ENCODE measurements at places on chromosomes 1 and 21.

DNA sequence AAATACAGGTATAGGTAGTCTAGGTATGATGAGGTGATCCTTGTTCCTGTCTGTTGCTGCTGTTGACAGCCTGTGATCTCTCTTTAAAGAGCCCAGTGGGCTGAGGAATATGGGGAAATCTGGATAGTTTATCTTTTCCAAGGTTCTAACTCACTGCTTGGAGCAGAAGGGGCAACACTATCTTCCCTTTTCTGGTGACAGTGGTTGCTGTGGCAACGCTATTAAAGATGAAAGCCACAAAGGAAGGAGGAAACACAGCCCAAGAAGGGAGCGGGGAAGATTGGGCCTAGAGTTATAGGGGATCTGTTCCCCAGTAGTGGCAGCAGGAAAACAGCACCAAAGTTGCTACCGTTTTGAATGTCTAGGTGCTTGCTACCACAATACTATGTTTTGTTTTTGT lies 8.8 kb downstream of the PCP4L1 start:
- DNase-seq: no peak

DNA sequence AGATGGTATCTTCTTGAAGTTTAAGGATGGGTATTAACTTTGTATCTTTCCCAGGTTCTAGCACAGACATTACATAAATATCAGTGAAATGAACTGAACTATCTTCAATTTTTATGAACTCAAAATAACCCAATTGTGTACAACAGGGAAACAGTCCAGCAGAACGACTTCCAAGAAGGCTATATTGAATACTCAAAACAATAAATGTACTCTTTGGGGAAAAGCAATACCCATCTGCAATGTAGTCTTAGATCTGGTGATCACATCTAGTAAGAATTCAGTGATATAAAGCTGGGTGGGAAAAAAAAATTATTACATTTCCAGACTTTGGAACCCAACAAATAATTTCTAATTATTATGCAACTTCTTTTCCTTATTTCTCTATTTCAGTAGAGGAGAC lies 33.1 kb upstream of the GORAB start:
- DNase-seq: no peak

DNA sequence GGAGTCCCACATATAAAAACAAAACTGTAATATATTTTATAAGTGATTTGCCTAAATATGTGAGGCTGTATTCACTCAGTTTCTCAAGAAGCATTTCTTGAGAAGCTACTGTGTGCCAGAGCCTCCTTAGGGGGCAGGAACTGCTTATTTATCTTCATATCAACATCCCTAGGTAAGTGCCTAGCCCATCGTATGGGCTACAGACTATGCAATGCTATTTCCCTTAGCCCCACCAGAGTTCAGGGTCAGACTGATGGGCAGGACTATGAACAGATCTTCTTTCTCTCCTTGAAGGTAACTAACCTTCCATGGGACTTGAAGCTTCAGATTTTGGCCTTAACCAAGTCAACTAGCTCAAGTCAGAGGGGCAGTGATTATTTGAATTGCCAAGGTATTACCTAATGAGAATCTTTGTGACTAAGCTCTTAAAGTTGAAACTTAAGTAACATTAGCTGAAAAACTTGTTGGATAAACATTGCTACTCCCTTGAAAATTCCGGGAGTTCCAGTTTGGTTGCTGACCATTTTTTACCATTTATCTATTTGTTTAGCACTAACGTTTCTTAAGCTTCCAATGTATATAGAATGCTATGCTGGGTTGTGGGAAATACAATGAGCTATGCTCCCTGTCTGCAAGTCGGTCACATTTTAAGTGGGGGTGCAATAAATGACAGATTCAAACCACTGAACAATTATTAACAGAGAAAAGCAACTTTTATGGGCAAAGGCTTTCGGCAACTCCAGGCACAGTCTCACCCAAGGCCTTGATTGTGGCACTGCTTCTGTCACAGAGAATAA lies 85.2 kb downstream of the GPR88 start:
- no peak for DNase-seq

- DNase-seq: no peak
Measured at GRCh38 chr21:44416193-44416592, 39.1 kb upstream of the LRRC3 start.

GRCh38 chr1:234612352-234613127 lies 2.6 kb upstream of the IRF2BP2 start:
- peak; percentile 91 for DNase-seq

DNA sequence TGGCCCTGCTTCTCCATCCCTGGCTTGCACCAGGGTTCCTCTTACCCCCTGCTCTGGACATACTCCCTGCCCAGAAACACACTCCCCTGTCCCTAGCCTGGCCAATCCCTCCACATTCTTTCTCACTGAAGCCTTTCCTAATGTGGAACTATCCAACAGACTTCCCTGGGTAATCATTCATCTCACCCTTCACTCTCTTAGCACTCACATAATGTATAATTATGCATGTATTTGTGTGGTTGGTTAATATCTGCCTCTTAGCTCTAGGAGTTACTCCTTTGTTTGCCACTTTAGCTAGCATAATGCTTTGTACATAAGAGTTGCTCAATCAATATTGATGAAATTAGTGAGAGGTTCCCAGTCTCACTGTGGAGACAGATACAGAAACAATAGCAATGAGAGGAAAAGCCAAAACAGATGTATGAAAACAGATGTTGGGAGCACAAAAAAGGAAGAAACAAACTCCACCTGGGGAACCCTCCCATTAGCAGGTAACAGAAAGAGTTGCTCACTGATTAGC lies 76.9 kb upstream of the WARS2 start:
- DNase-seq: no peak

DNA sequence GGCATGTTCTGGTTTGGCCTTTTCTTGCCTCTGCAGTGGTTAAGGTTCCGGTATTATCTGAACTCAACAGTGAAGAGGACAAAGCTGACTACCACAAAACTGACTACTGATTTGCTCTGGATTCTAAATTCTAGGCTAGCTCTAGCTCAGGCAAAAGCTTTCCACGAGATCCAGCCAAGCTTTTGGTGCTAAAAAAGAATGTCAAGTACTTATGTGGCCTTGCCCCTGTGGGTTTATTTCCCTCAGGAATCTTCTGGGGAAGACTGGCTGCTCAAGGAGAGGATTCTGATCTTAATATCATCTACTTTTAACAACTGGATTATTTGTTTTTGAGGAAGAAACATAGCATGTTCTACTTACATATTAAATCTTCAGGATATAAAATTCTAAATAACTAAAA lies 26.1 kb upstream of the MTMR11 start:
- no peak for DNase-seq

DNA sequence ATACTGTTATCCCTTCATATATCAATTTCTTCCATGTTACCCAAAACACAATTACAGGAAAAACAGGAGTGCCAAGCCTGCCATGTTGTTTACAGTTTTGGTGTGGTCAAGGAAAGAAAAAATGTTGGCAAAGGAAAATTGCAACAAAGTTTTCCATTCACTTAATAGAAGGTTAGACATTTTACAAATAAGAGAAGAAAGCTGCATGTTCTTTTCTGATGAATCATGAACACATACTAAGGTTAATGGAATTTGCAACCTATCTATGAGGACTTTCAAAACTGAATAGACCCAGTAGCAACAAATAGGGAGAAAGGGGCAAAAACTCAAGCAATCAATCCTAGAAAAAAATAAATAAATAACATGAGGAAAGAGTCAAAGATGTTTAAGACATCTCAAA lies 556.7 kb downstream of the DPYD start:
- no peak for DNase-seq

DNA sequence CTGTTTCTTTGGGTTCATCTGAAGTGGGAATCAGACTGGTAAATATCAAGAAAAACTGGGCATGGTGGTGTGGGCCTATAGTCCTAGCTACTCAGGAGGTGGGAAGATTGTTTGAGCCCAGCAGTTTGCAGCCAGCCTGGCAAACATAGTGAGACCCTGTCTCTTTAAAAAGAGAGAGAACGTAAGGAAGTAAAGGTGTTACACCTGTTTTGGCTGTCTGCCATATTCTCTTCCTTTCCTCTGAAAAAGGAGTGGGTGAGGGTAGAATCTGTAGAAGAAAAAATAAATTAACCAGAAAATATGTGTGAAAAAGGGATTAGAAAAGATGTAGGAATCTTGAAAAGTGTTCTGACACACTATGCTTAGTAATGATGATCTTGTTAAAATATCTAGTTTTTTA lies 20.0 kb downstream of the AHCYL1 start:
- DNase-seq: no peak

DNA sequence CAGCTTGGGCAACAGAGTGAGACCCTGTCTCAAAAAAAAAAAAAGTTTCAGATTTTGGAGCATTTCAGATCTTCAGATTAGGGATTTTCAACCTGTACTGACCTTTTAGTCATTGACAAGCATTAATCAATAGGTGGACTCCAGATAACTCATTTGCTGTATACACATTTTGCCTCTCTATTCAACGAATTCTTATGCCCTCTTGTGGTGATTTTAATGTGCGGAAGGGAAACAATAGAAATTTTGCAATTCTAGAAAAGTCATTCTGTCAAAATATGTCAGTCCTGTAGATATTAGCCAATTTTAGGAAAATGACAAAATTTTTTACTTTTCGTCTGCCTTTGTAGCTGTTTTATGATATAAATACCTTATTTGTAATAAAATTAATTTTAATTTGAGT lies 11.6 kb upstream of the OR2G2 start:
- DNase-seq: no peak

- no peak for DNase-seq
Measured at GRCh38 chr21:41680444-41681347, 86.2 kb downstream of the RIPK4 start.

GRCh38 chr1:27144920-27145661 lies 9.8 kb downstream of the SLC9A1 start:
- peak; percentile 47 for DNase-seq

DNA sequence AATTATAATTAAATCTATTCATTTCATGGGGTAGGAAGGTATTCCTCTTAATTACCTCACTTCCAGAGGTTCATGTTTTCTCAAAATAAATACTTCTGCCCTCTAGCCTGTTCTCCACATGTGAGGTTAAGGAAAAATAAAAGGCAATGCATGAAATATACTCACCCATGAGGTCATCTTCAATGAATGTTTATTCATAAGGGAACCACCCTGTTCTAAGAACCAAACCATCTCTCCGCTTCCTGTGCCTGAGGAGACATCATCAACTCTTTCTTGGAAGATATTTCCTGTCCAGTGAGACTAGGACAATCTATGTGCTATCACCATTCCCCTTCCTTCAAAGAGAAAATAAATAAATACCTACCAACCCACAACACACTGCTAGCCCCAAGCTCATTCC lies 513.7 kb upstream of the PLXNA2 start:
- DNase-seq: no peak

- no peak for DNase-seq
Measured at GRCh38 chr1:121444096-121444495, 259.3 kb downstream of the SRGAP2C start.

DNA sequence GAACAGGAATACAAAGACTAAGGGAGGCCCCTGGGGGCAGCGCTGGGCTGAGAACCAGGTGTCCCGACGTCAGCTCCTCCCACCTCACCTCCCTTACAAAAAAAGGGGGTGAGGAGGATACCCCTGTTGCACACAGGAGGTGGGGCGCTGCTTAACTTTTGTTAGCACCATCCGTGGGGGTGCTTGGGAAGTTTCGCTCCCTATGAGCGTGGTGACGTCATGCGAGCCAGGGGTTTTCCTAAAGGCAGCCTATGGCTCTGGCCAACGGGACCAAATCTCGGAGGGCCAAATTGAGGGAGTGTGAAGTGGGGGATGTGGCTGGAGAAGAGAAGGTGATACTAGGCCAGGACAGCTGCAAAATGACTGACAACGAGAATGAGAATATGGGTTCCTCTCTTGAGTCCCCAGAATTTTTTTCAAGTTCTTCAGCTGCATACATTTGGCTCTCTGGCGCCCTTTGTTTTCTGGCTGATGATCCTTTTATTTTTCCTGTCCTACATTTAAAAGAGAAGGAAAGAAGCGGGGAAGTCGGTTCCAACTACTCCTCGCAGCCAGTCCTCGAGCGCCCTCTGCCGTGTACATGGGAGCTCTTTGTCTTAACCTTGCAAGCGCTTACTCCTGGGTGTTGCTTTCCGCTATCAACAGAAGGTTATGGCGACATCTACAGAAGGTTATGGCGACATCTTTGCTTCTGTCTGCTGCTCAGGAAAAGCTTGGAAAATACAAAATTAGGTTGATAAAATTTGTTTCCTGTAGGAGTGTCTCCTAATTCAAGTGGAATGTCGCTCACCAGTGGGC lies 48.0 kb upstream of the ZC3H11B start:
- peak; percentile 95 for DNase-seq

- no peak for DNase-seq
Measured at GRCh38 chr1:178408871-178409270, 87.9 kb downstream of the CLEC20A start.

DNA sequence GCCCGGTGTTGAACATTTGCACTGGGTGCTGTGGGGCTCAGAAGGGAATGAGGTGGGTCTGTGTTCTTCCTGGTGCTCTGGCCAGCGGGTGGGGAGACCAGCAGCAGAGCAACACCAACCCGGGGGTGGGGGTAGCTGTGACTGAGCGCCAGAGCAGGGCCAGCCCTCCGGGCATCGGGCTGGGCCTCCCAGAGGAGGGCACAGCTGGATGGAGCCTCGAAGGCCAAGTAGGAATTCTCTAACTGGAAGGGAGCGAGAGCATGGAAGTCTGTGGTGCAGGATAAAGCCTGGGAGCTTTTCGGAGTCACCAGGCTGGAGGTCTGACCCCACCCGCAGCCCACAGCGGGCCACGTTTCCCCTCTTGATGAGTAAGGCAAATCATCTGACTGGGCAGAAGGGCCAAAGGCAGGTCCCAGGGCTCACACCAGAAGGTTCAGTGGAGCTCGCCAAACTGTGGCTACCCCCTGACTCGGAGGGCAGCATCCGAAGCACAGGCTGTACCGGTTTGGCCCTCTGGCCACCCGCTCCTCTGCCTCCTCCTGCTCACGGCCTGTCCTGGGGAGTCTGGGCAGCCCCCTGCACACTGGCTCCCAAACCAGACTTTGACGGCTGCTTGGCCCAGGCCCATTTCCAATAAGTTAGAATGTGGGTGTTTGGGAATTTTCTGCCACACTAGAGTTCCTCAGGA lies 18.8 kb downstream of the SLC1A7 start:
- DNase-seq: peak; percentile 60
